ENCODE measurements at places on chromosomes 4 and X.

GRCh38 chr4:108612365-108612764 lies 8.0 kb upstream of the RPL34 start:
- no peak for DNase-seq

- no peak for DNase-seq
Measured at GRCh38 chr4:10582059-10582686, 102.4 kb downstream of the CLNK start.

DNA sequence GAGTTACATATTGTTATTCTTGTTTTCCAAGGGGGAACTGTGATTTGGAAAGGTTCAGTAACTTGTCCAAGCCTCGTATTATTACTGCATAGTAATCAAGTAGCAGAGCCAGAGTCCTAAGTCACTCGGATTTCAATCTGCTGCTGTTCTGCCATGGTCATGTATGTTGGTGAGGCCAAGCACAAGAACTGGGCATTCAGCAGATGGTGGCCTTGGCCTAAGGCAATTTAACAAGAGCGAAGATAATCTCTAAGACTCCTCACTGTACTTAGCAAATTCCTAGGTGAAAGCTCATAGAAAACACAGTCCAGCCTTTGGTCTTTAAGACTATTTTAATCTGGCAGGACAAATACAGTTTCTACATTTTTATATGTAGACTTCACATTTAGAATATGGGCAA lies 64.8 kb downstream of the NDST3 start:
- no peak for DNase-seq

GRCh38 chr4:35342833-35343232 lies 901.5 kb downstream of the ARAP2 start:
- DNase-seq = no peak

- DNase-seq = no peak
Measured at GRCh38 chr4:112146502-112146813, 1.2 kb downstream of the FAM241A start.

DNA sequence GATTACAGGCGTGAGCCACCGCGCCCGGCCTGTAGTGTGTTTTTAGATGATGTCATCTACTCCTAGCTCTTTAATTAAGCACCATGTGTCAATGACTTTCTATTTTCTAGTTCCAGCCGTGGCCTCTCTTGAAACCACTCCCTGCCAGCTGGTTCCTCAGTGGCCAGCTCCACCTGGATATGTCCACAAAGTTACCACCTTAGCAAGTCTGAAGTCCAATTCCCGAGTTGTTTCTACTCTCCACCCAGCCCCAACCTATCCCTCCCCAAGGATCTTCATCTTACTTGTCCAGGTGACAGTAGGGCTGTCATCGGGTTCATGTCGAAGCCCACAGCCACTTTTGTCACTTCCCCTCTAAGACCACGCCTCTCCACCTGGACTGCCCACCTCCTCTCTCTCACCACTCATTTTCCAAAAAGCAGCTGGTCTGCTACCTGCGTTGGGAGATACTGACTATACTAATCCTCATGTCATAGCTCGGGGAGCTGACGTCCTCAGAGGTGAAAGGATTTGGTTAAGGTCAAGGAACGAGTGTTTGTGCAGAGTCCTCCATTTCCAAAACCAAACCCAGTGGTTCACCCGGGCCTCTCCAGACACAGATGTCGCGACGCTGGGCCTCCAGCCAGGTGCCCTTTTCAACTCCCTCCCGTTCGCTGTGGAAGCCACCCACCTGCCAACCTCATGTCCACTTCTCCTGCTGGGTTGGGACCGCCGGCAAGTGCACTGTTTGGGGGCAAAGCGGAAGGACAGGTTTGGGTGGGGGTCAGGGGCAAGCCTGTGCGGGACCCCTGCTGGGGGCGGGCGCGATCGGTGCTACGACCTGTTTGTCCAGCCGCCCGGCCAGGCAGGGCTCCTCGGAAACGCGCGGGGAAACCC lies 704 bp downstream of the FAM3A start:
- no peak for DNase-seq

DNA sequence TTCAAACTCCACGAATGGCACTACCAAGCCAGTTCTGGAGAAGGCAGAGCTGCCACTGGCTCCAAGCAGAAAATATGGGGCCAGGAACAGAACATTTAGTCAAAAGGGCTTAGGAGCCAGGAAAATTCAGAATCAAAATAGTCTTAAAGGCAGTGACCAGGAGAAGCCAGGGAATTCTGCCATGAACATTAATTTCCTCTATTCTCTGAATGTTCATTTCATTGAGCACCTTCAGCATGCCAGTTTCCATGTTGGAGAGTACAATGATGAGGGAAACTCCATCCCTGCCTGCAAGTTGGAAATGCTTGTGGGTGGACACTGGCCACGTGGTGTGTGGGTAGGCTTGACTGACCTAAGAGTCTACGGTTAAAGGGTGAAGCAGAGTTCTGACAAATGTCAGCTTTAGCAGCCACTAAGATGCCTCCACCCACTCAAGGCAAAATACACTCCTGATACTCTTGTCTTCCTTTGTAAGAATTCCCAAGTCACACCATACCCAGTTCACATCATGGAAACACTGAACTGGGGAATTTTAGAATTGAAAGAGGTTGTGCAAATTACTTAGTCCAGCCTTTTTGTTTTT lies 190.1 kb upstream of the C1QTNF7 start:
- no peak for DNase-seq

GRCh38 chr4:89898304-89898716 lies 3.7 kb downstream of the MMRN1 start:
- no peak for DNase-seq

DNA sequence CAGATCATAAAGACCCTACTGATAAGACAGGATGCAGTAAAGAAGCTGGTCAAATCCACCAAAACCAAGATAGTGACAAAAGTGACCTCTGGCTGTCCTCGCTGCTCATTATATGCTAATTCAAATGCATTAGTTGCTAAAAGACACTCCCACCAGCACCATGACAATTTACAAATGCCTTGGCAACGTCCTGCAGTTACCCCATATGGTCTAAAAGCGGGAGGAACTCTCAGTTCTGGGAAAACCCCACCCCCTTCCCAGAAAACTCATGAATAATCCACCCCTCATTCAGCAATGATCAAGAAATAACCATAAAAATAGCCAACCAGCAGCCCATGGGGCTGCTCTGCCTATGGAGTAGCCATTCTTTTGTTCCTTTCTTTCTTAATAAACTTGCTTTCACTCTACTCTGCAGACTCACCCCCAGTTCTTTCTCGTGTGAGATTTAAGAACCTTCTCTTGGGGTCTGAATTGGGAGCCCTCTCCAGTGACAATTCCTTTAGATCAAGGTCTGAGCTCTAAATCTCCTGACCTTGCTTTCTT lies 217.1 kb upstream of the STS start:
- no peak for DNase-seq

- DNase-seq = no peak
Measured at GRCh38 chrX:63889001-63889400, 104.0 kb upstream of the ARHGEF9 start.

DNA sequence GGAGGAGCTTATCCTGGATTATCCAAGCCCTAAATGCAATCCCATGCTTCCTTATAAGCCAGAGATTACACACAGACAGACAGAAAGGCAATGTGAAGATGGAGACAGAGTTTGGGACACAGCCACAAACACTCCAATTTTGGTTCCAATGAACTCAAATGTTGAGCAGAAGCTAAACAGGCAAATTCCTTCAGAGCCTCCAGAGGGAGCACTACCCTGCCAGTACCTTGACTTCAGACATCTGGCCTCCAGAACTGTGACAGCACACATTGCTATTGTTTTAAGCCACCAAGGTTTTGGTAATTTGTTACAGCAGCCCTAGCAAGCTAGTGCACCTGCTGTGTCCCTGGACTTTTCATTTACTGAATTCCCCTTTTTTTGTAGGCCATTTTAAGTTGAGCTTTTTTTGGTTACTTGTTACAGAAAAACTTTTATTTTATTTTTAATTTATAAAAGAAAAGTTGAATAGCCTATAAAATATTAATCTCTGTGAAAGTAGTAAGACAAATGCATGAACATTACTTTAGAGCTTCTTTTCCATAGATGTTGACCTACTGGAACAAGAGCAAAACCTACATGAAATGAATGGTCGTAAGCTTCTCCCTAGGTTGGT lies 33.4 kb upstream of the SRD5A3 start:
- no peak for DNase-seq

DNA sequence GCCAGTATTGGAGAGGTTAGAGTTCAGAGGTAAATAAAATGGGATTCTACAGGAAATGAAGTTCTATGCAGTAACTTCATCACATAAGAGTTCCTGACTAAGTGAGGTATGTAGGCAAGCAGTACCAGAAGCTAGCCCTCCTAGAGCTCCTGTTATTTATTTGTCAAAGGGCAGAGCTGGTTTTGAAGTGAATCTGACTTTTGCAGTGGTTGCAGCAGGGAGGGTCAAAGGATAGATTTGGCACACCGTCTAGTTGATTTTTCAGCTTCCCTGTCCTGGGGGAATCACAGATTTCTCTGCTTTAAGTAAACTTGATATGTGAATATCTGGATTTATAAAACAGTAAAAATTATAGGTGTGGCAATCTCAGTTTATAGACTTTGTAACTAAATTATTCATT lies 130.7 kb downstream of the IL1RAPL2 start:
- DNase-seq = no peak

DNA sequence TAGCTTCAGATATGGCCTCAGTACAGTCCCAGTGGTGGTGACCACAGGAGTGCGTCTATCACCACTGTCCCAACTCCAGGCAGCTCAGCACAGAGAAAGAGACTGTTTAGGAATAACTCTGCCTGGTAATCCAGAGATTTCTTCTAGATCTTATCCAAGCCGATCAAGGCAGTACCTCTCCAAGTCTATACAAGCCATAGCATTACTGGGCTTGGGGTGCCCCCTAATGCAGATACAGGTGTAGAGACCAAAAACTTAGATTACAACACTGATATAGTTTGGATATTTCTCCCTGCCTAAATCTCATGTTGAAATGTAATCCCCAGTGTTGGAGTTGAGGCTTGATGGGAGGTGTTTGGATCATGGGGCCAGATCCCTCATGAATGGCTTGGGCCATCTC lies 100.9 kb downstream of the PTCHD1 start:
- no peak for DNase-seq

- no peak for DNase-seq
Measured at GRCh38 chrX:139094671-139095592, 383.4 kb upstream of the FGF13 start.

DNA sequence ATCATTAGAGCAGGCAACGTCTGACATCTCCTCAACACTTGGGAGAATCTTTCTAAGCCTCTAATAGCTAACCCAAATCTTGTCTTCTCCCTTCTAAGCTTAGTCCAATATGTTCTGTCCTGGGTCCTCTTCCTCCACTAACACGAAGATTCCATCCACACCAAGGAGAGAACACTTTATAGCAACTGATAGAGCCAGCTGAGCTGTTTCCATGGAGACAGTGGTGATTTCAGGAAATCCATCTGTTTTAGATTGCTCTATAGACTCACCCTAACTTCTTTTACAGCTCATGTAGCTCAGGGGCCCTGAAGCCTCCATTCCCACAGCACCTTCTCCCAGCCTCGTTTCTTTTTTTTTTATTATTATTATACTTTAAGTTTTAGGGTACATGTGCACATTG lies 37.4 kb downstream of the SCD5 start:
- DNase-seq = no peak

DNA sequence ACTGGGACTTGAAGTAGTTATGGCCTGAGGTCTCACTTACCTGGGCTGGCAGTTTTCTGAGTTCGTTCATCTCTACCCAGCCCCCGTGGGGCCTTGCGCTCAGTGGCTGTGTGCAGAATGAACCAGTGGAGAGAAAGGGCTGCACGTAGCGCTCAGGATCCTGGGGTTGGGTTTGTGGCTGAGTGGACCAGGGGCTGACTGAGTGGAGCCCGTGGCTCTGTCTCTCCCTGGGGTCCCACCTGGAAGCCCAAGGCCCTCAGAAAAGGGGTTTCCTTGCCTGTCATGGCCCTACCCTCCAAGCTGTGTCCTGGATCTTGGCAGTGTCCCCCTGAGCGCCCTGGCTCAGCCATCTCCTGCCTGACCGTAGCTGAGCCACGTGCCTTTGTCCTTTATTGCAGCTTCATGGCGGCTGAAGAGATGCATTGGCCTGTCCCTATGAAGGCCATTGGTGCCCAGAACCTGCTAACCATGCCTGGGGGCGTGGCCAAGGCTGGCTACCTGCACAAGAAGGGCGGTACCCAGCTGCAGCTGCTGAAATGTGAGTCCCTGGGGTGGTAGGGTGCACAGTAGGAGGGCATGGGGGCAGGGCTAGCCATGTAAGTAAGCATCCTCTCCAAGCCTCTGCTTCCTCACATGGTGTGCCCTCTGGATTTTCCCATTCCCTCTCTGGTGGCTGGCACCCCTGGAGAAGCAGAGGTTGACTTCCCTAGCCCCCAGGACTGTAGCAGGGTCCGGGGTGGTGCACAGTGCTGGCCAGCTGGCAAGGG lies 23.2 kb upstream of the ADD1 start:
- no peak for DNase-seq

DNA sequence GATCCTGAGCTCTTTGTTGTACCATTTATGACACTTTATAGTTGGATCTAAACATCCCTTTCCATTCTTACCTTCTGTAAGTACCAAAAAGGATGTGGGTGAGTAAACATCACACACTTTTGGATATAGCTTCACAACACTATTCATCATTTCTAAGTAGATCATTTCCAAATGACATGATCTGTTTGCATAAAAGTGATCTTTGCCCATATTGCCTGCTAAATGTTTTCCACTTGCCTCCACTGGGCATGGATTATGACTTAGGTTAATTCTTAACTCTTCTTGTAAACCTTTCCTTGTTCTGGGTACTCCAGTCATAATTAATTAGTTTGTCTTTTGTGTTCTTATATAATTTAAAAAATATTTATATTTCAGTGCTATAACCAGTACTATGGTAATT lies 244.9 kb upstream of the AGA start:
- no peak for DNase-seq

DNA sequence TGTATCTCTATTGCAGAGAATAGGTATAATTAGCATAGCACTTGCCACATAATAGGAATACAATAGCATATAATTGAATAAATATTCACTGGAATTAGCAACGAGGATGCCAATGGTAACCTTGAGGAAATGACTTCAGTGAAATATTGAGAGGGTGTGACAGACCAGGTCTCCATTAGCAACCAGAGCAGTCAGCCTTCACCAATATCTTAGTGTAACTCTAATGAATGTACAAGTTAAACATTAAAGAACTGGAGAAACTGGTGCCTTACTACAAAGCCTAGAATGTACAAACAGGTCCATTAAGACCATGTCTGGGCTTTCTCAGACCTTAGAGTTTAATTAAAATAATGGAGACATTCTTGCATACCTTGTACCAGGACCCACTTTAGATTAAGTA lies 143.0 kb downstream of the MAGEB17 start:
- no peak for DNase-seq

DNA sequence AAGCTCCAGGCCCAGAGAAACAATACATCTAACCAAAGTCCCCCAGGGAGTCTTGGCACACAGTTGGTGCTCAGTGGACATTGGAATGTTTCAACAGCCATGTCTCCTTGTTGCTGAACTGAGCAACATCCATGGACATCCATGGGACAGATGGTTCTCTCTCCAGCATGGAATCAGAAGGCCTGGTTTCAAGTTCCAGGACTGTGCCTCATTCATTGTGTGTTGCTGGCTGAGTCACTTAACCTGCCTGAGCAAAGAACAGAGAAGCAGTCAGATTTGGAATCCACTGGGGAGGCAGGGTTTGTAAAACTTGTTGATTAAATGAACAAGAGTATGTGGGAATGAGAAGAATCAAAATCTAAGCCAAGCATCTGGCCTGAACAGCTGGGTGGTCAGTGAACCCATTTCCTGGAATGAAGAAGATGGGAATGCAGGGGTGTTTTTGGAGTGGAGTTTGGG lies 147.9 kb downstream of the CHIC2 start:
- no peak for DNase-seq
